CD4-positive, alpha-beta T cell treated with Interleukin-1 beta for 1 hour (primary cell): ENCODE measurements at places on chromosomes 5 and 9.
A peak's percentile ranks its signal among the peaks of the same experiment; 100 is the strongest.

DNA sequence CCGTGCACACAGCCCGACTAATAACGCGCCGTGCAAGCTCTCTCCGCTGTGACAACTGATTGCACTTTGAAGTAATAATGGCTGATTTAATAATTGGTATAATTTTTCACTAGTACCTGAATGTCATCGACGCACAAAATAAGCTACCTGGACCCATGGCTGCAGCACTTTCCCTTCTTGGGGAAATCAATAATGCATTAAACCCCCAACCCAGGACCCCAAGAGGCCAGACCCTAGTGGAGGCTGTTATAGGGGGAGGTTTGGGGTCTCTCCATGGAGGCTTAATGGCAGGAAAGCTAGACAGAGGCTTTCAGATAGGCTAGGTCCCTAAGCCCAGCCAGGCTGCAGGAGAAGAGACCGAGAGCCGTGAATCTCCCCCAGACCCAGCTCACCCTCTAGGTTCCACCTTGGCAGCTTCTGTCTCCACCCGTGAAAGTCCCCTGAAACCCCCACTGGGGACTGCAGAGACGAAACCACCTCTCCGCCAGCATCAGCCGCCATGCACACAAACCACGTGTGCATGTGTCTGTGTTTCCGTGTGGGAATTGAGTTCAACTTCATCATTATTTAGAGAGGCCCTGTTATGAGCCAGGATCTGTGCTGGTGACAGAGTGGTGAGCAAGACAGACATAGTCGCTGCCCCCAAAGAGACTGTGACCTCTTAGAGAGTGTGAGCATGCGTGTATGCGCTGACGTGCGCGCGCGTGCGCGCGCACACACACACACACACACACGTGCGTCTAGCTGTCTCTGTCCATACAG, 168.6 kb upstream of the MVB12B start:
- DNase-seq: no peak

DNA sequence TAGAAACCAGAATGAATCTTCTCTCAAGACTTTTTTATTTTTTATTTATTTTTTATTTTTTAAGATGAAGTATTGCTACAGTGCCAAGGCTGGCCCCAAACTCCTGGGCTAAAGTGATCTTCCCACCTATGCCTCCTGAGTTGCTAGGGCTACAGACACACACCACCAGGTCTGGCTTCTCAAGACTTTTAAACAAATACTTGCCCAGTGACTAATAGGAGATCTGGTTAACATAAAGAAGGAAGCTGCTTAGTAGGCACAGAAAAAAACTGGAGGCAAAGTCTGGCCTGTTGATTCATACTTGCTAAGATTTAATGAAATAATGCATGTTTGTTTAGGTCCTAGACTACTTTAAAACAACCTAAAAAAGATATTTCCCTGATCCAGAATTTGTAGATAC, 43.8 kb downstream of the SLC38A9 start:
- no peak for DNase-seq

- no peak for DNase-seq
Observed at GRCh38 chr5:10600626-10601245, 36.9 kb downstream of the ANKRD33B start.

- DNase-seq: no peak
Observed at GRCh38 chr9:72485821-72486593, 35.4 kb upstream of the TMC1 start.

- no peak for DNase-seq
Observed at GRCh38 chr5:143800715-143801114, 11.2 kb upstream of the HMHB1 start.

DNA sequence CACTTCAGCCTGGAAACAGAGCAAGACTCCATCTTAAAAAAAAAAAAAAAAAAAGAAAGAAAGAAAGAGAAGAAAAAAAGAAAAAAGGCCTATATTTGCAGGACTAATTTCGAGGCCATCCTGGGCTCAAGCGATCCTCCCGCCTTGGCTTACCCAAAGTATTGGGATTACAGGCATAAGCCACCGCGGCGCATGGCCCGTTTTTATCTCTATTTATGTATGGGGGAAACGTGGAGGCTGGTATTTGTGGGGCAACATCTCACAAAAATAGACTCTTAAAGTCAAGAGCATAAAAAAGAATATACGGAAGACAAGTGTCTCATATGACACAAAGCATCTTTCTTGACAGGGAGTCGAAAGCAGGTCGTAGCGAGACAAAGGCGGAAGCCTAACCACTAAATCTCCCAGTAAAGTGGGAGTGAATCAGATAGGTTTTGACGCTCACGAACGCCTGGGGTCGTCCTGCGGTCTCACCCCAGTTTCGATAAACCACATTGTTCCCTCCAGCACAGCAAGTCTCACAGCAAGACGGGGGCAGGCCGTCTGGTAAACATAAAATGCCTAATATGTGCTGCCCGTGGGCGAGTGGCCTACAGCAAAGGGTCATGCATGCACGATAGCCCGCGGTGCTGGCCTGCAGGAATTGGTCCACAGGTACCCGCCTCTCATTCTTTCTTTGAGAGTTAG, 1.8 kb upstream of the TRIM41 start:
- peak; percentile 70 for DNase-seq

GRCh38 chr5:137026296-137026695, 472.8 kb downstream of the SPOCK1 start:
- no peak for DNase-seq

DNA sequence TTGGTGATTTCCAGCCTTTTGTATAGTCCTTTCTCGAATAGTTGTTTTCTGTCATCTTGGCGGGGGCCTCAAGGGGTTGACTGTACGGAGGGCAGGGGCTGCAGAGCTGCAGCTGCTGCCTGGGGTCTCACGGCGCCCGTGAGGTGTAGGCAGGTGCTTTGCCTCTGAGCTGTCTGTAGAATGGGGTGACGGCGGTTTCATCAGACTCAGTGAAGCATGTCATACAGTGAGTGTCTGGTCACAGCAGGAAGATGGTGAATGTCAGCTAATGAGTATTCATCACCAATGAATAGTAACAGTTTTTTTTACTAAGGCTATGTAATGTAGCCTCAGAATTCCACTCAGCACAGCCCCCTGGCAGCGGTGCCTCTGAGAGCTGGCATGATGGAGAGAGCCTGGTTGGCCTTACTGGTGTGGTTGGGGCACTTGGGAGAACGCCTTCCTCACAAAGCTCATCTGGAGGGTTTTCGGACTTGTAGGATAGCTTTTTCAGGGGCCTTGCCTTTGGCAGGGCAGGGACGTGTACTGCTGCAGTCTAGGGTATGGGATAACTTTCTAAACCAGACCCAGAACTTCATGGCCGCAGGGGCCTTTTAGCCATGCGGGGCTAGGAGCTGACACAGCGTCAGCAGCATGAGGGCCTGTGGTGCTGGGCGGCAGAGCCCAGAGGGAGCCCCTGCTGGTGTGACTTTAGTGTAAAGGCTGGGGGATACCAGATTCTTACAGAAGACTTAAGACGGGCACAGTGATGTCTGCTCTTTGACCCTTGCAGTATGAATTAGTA, 15.0 kb downstream of the TENT4A start:
- no peak for DNase-seq

DNA sequence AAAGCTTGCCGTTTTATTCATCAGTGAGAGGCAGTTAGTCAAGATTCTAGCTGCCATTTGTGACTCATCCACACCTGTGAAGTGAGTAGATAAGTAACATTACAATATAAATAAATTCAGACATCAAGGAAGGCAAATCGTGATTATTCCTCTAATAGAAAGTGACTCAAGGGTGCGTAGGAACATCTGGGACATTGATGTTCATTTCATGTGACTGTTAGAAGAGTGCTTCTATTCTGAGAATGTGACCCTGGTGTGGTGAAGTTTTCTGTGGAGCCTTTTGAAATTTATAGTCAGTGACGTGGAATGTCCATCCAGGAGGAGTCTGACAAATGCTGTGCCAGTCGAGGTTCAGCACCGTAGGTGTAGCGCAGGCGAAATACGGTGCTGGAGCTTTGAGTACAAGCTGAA, 48.4 kb upstream of the FAM240B start:
- DNase-seq: no peak

DNA sequence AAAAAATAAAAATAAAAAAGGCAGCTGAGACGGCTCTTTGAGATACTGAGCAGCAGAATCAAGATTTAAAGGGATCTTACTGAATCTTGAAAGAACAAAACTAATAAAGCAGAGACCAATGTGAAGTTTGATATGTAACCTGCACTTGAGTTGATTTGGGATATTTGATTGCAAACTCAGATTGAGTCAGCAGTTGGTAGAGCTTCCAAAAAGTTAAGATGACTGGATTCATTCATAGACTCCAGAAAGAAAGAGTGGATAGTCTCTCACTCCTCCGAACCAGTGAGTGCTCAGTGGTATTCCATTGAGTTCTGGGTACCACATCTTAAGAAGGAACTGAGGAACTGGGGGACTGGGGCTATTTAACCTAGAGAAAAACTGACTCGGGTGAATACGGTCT, 52.7 kb upstream of the TESK1 start:
- DNase-seq: no peak

DNA sequence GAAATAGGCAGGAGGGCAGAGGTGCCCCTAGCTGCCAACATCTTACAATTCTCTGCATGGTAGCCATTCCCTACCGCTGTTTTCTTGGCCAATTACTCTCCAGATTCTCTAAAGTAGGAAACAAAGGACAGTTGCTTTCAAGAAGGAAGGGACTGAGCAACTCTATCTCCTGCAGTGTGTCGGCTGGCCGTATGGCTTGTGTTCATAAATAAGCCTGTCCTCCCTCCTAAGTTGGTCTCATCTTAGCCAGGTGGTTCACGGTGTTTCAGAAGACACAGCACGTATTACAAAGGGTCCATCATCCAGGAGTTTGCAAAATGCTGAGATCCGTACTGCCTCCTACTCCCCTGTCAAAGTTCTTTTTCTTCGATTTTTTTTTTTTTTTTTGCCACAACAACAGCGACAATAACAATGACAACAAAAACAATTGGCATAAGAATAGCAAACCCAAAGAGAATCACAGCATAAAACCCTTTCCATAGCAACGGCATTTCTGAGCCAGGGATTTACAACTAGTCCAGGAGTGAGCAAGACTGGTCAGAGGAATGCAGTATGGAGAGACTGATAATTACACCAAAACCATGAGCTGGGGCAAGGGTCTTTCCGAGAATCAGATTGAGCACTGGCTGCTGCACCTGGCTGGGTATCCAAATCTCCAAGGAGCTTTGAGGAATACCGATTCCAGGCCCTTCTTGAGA, 212.8 kb downstream of the SLIT3 start:
- no peak for DNase-seq

GRCh38 chr5:159179529-159180305, 29.6 kb downstream of the RNF145 start:
- no peak for DNase-seq

DNA sequence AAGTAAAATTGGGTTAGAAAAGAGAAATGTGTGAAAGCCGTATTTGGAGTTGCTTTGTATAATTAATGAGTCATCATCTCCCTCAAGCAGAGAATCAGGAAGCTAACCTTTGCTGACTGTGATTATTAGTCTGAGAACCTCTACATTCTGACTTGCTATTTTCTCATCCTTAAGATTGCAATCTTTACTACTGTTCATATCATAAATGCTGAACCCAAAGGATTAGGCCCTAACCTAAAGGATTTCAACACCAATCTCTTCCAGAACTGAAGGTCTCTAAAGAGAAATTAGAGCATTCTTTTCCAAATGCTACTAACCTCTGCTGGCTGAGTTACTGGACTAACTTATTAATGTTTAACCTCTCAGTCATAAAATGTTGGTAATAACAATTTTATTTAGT, 538.1 kb upstream of the MEF2C start:
- no peak for DNase-seq

- no peak for DNase-seq
Observed at GRCh38 chr5:71782393-71782770, 63.3 kb downstream of the CARTPT start.

- peak; percentile 94 for DNase-seq
Observed at GRCh38 chr9:126719618-126720031, 85.2 kb upstream of the ZBTB43 start.

DNA sequence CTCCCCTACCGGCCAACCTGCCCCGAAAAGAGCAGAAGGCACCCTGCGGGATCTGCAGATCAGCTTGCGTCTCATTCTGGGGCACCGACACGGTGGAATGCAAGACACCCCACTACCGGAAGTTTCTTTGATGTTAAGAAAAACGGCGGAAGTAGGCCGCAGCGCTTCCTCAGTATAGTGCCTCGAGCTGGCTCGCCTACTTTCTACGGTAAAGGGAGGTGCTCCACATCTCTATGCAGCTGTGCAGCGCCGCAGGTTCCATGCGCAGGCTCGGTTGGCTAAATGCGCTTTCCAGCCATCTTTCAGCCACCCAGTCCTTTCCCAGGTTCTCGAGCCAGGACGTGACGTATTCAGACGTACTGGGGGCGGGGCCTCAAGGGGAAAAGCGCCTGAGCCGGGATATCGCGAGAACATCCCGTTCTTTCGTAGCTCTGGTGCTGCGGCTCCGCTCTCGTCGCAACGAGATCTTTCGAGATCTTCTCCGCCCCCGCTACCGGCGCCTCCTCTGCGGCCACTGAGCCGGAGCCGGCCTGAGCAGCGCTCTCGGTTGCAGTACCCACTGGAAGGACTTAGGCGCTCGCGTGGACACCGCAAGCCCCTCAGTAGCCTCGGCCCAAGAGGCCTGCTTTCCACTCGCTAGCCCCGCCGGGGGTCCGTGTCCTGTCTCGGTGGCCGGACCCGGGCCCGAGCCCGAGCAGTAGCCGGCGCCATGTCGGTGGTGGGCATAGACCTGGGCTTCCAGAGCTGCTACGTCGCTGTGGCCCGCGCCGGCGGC, at the start of gene HSPA4:
Gene HSPA4, plus strand, starts transcription at position 472 of the 775 bp plus-strand sequence. Its CDS starts 238 bp downstream, at position 710.
- DNase-seq: peak; percentile 98

DNA sequence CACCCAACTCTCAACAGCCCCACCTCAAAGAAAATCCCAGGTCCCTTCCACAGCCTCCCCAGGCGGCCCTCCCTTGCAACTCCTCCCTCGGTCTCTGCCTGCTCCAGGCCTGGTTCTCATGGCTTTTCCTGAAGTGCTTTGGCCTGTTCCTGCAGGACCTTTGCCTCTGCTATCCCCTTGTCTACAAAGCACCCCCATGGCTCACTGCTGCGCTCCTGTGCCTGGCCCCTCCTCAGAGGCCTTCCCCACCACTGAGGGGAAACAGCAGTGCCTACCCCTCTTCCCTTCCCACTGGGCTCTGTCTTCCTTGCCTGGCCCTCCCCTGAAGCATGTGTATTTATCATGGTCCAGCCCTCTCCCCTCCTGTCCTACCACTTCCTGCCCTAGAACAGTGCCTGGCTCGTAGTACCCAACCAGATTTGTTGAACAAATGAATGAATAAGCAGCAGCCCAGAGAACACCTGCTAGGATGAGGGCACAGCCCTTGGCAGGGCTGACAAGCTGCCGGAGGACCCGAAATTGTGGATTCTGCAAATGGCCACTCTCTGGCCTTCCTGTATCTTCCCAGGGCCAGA, 68.6 kb upstream of the LRRTM2 start:
- DNase-seq: no peak

- no peak for DNase-seq
Observed at GRCh38 chr5:56059854-56060253, 65.1 kb upstream of the IL6ST start.

DNA sequence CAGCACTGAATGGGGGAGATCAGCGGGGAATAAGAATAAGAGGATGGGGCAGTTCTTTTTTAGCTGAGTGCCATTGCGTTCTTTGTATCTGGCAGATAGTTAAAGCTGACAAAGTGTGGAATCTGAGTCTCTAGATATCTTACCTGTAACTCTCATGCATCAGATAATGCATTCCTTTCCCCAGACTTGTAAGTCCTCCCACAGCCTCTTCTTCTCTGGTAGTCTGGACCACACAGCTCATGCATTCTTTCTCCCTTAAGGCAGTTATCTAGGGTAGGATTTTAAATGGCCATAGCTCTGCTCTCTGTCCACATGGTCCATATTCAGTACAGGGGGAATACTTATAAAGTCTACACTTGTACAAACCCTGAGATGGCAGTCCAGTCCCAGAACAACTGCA, 54.0 kb upstream of the FGF10 start:
- DNase-seq: no peak
